Activated B cell treated with CpG ODN at 0.5 μM for 24 hours (primary cell): ENCODE measurements at places on chromosomes 3 and 15.

DNA sequence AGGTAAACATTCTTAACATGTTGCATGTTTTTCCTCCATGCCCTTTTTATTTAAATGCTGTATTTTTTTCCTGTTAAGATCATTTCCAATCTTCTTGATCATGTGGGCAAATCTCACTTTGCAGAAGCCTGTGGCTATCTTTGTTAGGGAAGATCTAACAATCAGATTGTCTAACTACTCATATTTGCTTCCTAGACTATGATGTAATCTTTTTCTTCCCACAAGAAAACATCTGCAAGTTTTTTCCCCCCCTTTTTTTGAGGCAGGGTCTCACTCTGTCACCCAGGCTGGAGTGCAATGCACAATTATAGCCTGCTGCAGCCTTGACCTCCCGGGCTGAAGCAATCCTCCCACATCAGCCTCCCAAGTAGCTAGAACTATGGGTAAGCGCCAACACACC, 15.0 kb upstream of the LMOD3 start:
- H3K27me3 ChIP-seq, result peaks cover 7% of the 10 kb centered on the region
- no peak overlapping the region for H3K27ac ChIP-seq
- no peak overlapping the region for H3K4me3 ChIP-seq
- no peaks in the 10 kb centered on the region for H3K4me1 ChIP-seq
- no peaks in the 10 kb centered on the region for H3K36me3 ChIP-seq

DNA sequence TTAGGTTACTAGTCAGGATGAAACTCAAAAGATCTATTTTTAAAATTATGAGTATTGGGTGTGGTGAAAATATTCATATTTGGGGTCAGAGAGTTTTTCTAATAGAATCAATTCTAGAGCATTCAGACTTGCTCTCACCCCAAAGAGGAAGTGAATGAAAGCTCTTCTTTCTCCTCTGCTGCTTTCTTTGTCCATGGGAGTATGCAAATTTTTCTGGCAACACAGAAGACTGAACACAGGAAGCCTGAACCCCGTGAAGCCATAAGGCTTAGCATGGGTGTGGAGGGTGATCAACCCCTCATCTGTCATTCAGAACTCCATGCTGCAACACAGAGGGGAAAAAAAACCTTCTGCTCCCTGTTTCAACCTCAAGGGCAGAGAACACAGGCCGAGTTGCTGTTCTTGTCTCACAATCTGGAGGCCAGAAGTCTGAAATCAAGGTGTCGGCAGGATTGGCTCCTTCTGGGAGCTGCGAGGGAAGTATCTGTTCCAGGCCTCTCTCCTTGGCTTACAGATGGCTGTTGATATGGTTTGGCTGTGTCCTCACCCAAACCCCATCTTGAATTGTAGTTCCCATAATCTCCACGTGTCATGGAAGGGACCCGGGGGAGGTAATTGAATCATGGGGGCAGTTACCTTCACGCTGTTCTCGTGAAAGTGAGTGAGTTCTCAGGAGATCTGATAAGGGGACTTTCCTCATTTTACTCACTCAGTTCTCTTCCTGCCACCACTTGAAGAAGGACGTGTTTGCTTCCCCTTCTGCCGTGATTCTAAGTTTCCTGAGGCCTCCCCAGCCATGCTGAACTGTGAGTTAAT, 33.7 kb upstream of the CD47 start:
- H3K27ac ChIP-seq, result peak overlapping the region; percentile 100
- H3K4me3 ChIP-seq, result peak overlapping the region; percentile 83
- peaks cover 91% of the 10 kb centered on the region for H3K4me1 ChIP-seq
- peak; percentile 61 for DNase-seq
- H3K27me3 ChIP-seq, result no peaks in the 10 kb centered on the region

DNA sequence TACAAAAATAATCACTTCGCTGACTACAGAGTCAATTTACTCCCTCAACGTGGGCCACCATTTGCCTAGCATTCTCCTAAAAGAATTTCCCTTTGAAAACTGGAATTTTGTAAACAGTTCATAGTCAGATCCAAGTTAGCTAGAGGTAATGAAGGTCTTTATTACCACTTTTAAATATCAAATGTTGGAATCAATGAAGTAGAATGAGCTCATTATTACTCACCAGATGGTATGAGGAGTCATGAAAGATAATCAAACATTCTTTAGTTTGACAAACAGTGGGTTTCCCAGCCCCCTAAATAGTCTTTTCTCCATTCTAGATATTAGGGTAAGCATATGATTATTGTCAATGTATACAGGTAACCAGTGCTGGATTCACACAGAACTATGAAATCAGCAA, 455.7 kb upstream of the THBS1 start:
- no peaks in the 10 kb centered on the region for H3K36me3 ChIP-seq
- no peak overlapping the region for H3K27ac ChIP-seq
- H3K4me1 ChIP-seq, result no peaks in the 10 kb centered on the region
- DNase-seq, result no peak
- H3K4me3 ChIP-seq, result no peak overlapping the region
- no peaks in the 10 kb centered on the region for H3K27me3 ChIP-seq

DNA sequence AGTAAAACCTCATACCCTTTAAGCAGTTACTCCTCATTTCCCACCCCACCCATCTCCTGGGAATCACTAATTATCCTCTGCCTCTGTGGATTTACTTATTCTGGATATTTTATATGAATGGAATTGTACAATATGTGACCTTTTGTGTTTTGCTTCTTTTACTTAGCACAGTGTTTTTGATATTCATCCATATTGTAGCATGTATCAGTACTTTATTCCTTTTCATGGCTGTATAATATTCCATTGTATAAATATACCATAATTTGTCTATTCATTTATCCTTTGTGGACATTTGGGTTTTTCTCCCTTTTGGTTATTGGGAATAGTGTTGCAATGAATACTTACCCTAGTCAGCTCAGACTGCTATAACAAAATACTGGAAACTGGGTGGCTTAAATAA, 39.2 kb downstream of the SH3GL3 start:
- DNase-seq, result no peak
- no peaks in the 10 kb centered on the region for H3K27me3 ChIP-seq
- no peak overlapping the region for H3K4me3 ChIP-seq

DNA sequence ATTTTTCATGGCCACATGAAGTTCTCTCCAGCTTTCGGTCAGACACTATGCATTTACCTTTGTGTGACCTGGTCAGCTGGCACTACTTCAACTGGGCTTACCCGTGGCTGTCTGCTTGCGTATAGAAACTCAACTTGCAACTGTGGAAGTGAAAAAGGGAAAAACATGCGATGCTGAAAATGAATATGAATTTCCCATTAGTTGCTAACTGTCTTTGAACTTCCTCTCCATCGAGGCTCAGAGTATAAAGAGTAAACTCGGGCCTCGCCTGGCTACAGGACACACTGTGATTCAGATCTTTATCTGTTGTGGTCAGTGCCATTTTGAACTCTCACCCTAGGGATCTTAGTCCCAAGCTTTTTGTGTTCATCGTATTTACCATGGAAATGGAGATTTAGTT, 26.8 kb downstream of the NFKBIZ start:
- no peaks in the 10 kb centered on the region for H3K36me3 ChIP-seq
- H3K4me1 ChIP-seq, result peaks cover 51% of the 10 kb centered on the region
- H3K4me3 ChIP-seq, result peak overlapping the region; percentile 21
- peak overlapping the region; percentile 81 for H3K27ac ChIP-seq
- no peaks in the 10 kb centered on the region for H3K27me3 ChIP-seq

- H3K36me3 ChIP-seq, result no peaks in the 10 kb centered on the region
- no peak overlapping the region for H3K4me3 ChIP-seq
These were observed 101.1 kb downstream of the DAPK2 start for GRCh38 chr15:63945007-63945788.

DNA sequence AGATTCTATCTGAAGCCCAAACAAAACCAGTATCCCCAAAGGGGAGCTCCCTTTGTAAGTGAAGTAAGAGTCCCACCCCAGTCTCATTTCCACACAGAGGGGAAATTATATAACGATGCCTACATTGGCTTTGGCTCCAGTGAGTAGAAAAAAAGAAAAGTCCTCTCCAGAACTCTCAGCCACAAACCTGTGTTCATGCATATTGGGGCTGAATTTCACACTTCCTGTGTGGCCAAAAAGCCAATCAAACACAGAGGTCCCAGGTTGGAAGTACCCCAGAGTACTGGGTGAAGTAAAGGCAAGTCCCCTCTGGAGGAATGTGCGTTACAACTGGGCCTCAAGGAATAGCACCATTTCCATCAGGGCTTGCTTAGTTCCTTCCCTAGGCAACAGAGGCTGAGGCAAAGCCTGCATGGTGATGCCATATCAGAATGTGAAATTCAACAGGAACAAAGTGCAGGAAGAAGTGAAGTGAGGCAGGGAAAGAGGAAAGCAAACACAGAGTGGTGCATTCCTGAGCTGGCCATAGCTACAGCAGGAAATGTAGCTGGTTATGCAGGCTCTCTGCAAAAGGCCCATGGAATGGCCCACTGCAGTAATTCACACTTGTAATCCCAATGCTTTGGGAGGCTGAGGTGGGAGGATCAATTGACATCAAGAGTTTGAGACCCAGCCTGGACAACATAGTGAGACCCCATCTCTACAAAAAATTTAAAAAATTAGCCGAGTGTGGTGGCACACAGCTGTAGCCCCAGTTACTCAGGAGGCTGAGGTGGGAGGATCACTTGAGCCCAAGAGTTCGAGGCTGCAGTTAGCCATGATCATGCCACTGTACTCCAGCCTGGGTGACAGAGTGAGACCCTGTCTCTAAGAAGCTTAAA, 16.6 kb upstream of the CX3CR1 start:
- DNase-seq, result no peak
- H3K36me3 ChIP-seq, result peaks cover 12% of the 10 kb centered on the region
- peaks cover 23% of the 10 kb centered on the region for H3K27me3 ChIP-seq

- no peak overlapping the region for H3K27ac ChIP-seq
- H3K4me3 ChIP-seq, result no peak overlapping the region
- H3K36me3 ChIP-seq, result no peaks in the 10 kb centered on the region
- DNase-seq, result no peak
- peaks cover 8% of the 10 kb centered on the region for H3K4me1 ChIP-seq
These were observed 77.4 kb upstream of the PLCL2 start for GRCh38 chr3:16807391-16807790.

- H3K27me3 ChIP-seq, result no peaks in the 10 kb centered on the region
- no peak for DNase-seq
- no peak overlapping the region for H3K27ac ChIP-seq
- H3K36me3 ChIP-seq, result no peaks in the 10 kb centered on the region
- no peak overlapping the region for H3K4me3 ChIP-seq
- H3K4me1 ChIP-seq, result peaks cover 10% of the 10 kb centered on the region
These were observed 301.7 kb upstream of the RORA start for GRCh38 chr15:61530769-61531168.

DNA sequence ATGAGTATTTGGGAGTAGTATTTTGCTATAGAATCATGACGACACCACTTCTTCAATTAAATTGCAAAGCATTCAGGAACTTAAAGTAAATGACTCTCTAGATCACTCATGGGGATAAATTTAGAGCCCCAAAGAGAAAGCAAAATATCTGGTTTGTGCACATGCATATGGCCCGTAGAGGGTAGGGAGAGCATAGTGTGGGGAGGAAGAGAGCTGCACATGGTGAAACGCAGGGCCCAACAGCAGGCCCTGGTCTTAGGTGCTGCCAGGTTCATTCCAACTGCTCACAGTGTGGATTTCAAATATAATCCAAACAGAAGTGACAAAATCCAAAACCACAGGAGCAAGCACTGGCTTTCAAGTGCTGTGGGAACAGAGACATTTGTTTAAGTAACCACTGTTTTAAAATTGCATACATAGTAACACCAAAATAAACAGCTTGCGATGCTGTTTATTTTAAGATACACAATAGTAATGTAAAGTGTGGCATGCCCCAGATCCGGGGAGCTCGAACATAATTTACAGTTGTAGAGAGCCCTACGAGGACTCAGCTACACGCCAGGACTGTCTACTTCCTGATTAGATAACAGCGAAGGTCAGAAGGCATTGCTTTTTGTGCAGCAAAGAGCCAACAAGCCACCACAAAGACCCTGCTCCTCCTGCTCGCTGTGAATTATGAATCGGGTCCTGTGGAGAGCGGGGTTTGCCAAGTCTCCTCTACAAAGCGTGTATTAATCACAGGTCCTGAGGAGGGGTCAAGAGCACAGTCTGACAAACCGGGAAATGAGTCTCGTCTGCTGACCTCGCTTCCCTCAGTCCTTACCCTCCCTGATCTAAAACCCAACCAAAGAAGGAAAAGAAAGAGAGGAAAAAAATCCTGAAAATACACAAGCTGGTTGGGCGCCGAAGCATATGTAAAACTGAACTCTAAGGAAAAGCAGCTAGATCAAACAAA, 80.6 kb downstream of the MEIS2 start:
- no peaks in the 10 kb centered on the region for H3K36me3 ChIP-seq
- no peak overlapping the region for H3K27ac ChIP-seq
- H3K4me1 ChIP-seq, result no peaks in the 10 kb centered on the region
- no peak overlapping the region for H3K4me3 ChIP-seq

- H3K36me3 ChIP-seq, result no peaks in the 10 kb centered on the region
- H3K4me1 ChIP-seq, result no peaks in the 10 kb centered on the region
- H3K27me3 ChIP-seq, result peaks cover 19% of the 10 kb centered on the region
- DNase-seq, result no peak
These were observed 28.0 kb upstream of the TPRG1 start for GRCh38 chr3:189143771-189144170.

- H3K27me3 ChIP-seq, result no peaks in the 10 kb centered on the region
- peaks cover 22% of the 10 kb centered on the region for H3K4me1 ChIP-seq
- no peak overlapping the region for H3K4me3 ChIP-seq
- no peak for DNase-seq
- H3K36me3 ChIP-seq, result no peaks in the 10 kb centered on the region
These were observed 73.8 kb downstream of the ABTB1 start for GRCh38 chr3:127746400-127747057.

DNA sequence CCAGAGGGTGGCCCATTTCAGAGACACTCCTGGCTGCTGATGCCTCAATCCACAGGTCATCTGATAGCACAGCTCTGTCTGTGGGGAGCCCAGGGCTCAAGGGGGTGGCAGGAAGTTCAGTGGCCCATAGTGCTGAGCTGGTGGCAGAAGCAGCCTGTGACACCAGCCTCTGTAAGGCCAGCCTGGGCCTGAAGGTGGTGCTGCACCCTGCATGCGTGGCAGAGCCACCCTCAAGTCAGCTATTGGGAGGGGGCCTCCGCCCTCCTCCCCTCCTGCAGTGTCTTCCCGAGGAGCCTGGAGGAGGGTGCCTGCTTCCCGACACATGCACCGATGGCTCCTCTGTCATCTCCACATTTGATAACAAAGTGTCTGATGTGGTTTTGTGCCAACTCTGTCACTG, 3.0 kb downstream of the PLA1A start:
- H3K27ac ChIP-seq, result no peak overlapping the region
- no peaks in the 10 kb centered on the region for H3K27me3 ChIP-seq
- H3K36me3 ChIP-seq, result no peaks in the 10 kb centered on the region
- H3K4me3 ChIP-seq, result no peak overlapping the region
- H3K4me1 ChIP-seq, result peaks cover 46% of the 10 kb centered on the region

GRCh38 chr3:122004107-122004506, 17.9 kb downstream of the ILDR1 start:
- no peaks in the 10 kb centered on the region for H3K27me3 ChIP-seq
- no peak for DNase-seq
- peak overlapping the region; percentile 66 for H3K4me3 ChIP-seq
- H3K4me1 ChIP-seq, result peaks cover 71% of the 10 kb centered on the region
- H3K27ac ChIP-seq, result peak overlapping the region; percentile 91
- no peaks in the 10 kb centered on the region for H3K36me3 ChIP-seq

DNA sequence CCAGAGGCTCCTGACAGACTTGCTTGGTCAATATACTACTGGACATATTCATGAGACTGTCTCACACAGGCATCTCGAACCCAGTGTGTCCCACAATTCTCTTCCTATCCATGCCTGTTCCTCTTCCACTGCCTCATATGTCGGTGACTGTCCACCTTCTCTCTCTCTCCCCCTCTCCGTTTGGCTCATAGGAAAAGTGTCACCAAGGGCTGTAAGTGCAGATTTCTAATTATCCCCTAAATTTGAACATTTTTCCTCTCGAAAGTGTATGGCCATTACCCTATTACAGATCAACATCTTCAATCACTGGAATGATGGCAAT, 22.5 kb upstream of the MUC20 start:
- peaks cover 6% of the 10 kb centered on the region for H3K4me1 ChIP-seq
- peaks cover 38% of the 10 kb centered on the region for H3K36me3 ChIP-seq
- H3K4me3 ChIP-seq, result no peak overlapping the region
- no peak for DNase-seq
- no peaks in the 10 kb centered on the region for H3K27me3 ChIP-seq
- no peak overlapping the region for H3K27ac ChIP-seq
